ENCODE measurements at places on chromosomes 5 and 9.

DNA sequence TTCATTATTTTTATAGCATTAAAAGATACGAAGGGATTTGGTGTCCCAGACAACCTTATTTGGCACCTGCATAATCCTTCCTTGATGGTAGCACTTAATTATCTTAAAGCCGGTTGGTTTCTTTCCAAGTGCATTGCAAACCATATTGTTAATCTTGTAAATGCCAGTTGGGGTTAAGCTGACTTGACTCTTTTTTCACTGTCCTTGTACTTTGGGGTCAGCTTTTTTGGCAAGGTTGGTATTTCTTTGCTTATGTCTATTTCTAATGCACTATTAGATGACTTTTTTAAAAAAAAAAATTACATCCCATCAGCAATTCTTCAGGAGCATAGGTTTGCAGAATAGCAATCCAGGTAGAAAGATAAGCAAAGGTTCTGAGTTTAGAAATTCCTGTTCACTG lies 466.8 kb upstream of the TLE4 start:
- DNase-seq = no peak

- DNase-seq = no peak
These were observed 387.8 kb upstream of the WWC1 start for GRCh38 chr5:167903659-167904058.

DNA sequence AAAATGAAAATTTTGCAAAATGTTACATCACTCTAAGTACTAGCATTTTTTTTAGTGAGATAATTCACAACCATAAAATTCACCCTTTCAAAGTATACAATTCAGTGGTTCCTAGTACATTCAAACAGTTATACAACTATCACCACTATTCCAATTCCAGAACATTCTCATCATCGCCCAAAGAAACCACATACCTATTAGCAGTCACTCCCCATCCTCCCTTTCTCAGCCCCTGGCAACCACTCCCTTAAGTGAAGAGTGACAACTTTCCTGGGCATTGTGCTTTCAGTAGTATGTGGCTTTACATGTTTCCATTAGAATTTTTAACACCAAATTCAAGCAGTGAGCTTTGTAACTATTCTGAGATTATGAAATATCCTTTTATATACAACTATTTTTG lies 81.4 kb downstream of the RASEF start:
- no peak for DNase-seq

DNA sequence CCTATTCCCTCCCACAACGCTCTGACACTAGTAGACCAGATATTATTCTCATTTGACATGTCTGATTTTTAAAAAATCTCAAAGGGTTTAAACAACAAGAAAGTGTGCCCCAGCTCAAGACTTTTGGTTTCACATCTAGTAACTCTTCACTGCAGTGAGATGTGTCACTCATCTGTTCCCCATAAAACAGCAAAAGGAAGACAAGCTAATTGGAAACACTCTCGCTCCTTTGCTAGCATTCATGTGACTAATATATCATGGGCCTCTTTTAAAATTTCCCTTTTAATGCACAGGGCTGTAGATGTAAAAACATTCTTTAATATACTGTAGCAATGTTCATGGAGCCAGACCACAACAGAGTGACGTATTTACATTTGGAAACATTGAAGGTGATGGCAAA lies 372.6 kb downstream of the ZNF608 start:
- DNase-seq = no peak

- DNase-seq = no peak
These were observed 26.3 kb downstream of the SLC46A2 start for GRCh38 chr9:112864403-112864802.

DNA sequence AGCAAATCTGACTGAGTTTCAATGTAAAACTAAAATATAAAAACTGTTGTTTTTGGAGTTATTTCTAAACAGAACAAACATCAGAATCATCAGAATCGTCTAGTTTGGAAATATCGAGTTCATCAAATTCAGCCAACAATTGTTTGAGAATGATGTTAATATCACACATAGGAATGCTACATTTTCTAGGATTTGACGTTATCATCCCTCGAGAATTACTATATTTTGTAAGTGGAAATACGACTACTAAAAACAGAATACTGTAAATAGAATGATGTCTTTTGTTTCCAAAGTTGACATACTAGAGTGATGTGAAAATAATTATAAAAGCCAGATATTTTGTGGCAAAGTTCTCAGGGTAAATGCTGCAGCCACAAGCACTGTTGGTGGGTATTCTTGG lies 805.9 kb downstream of the TLE1 start:
- no peak for DNase-seq

DNA sequence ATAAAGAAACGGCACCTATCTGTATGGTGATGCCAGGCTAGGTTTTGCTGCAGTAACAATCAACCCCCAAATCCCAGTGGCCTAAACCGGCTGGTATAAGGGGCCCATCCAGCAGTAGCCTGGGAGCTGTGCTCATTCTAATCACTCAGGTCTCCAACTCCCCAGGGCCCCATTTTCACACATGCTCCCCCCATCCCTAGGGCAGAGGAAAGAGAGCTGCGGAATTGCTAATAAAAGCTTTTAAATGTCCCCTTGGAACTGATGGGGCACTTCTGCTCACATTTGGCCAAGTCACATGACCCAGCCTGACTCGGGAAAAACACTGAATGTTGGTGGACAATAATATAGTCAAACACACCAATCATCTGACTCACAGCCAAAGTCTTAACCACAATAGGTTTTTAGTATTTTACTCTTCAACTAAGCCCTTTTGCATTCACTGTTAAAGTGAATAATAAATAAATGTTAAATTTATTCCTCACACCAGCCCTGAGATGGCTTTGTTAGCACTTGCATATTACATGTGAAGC lies 1.6 kb downstream of the FBLL1 start:
- no peak for DNase-seq

DNA sequence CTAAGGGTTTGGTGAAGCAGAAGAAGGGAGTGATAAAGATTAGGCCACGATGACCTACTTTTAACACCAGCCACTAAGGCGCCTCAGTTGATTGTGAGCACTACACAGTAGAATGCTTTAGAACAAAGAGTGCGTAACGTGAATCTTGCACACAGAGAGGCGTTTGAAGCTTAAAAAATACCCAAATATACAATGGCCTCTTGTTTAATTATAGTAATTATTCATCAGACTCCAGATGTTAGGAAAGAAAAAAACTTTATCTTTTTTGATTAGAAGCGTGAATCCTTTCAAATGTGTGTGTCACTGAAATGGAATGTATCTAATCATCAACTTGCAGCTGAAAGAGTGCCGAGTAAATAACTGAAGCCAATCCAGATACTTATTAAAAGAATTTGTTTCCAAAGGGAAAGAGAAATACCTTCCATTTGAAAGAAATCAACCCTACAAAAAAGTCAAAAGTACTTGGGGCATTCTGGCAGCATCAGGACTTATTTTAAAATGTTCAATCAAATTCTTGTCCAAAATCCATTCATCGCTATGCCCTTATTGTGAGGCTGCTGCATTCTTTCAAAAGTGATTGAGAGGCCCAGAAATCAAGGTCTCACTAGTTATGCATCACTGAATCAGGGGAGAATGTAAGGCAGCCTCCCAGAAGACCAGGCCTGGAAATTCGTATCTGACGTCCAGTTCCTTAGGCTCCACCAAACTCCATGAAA lies 337.5 kb downstream of the ZNF608 start:
- DNase-seq = no peak

DNA sequence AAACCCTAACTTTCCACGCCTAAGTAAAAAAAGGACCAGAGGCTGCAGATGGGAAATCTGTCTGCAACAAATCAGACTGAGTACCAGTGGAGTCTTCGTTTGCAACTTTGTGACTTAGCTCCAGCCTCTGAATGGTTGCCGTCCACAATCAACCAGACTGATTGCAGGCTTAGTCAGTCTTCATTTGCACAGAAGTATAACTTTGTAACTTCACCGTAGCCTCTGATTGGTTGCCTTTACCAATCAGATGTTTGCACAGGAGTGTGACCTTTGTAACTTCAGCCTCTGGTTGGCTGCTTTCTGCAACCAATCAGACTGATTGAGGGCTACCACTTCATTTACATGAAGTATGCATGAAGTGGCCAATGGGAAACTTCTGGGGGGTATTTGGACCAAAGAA lies 53.7 kb downstream of the TGFBR1 start:
- no peak for DNase-seq

DNA sequence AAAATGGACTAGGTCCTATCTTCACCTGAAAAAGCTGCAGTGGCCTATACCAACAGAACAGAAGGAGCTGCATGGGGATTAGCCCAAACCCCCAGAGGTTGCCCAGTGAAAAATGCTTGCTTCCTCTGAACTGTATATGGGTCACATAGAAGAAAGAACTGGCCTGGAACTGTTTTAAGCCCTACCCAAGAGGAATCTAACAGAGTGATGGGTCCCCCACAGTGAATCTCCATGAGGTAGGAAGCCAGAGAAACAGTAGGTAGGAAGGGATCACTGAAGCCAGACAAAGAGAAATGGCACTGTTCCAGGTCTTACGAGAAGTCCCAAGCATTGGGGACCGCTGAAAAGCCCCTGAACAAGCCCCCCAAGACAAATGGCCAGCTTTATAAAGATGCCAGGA lies 28.8 kb upstream of the TRIM32 start:
- DNase-seq = no peak

GRCh38 chr5:154709368-154710305 lies 45.5 kb upstream of the LARP1 start:
- DNase-seq = no peak

GRCh38 chr9:122179690-122180074 lies 20.0 kb downstream of the MORN5 start:
- no peak for DNase-seq

- no peak for DNase-seq
These were observed 562.4 kb upstream of the CLINT1 start for GRCh38 chr5:158421319-158421718.
